ENCODE measurements at places on chromosomes 11 and 22.

GRCh38 chr11:16881766-16882165, 132.4 kb downstream of the PLEKHA7 start:
- DNase-seq, result no peak

- DNase-seq, result no peak
Measured at GRCh38 chr11:113871336-113871735, 4.0 kb downstream of the USP28 start.

GRCh38 chr11:97732011-97732632, 1288.6 kb upstream of the CNTN5 start:
- DNase-seq, result no peak

GRCh38 chr11:77728203-77728786, 90.7 kb upstream of the CLNS1A start:
- no peak for DNase-seq

DNA sequence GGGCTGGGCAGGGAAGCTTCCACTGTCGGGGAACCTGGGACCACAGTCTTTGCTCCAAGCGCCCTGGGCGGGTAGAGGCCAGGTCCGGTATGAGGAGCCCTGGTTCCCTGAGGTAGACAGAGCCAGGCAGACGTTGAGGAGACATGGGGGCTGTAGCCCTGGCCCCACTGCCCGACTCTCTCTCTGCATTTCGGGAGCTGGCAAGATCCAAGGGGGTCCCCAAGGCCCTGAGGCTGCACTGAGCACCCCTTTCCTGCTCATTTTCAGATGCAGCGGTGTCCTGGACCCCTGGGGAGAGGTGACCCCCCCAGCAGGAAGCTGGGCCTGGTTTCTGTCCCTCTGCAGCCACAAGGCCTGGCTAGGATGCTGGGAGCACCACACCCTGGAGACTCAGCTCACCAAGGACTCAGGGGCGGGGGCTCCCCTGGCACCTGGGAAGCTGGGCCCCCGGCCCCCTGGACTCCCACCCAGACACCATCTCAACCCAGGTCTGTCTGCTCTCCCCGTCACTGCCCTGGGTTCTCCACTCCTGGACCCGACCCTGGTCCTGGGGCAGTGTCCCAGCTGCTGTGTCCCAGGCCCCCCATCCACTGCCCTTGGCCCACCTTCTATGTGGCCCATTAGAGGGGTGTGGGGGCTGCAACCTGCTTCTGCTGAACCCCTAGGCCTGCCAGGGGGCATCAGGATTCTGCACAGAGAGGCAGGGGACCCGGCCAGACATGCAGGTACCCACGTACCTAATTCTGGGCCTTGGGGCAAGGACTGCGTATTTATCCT, 15.0 kb upstream of the MUC6 start:
- no peak for DNase-seq

- DNase-seq, result no peak
Measured at GRCh38 chr22:27780161-27780575, 21.4 kb downstream of the MN1 start.

Measured in stimulated activated CD8-positive, alpha-beta memory T cell treated with anti-CD3 and anti-CD28 coated beads, Interleukin-7, amount 100 ng/mL, for 4 hours (primary cell).